ENCODE measurements at places on chromosomes 13 and 19.

DNA sequence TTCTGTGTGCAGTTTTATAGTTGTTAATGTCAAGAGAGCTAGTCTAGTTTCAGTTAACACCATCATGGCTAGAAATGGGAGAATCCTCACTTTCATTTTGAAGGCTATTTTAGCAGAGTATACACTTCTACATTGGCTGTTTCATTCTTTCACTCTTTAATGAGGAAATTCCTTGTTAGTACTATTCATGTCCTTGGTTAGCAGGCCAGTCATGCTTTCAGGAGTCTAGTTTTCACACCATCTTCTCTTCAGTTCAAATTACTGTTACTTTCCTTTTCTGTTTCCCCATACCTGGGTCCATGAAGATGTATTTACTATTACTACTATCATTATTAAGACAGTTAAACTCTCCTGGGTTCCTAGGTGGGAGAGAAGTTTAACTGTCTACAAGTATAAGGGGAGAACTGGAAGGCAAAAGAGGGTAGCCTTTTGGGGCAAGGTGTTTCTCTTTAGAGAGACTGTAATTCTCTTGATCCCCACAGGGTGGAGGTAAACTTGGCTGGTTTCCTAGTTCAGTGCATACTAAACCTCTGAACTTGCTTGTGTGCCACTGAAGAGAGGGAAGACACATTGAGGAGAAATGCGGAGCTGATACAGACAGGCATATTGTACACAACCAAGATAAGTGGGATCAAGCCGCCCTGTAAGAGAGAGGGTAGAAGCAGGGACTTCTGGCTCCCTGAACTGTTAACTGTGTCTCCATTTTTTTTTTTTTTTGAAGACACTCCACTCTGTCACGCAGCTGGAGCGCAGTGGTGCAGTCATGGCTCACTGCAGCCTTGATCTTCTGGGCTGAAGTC, 41.3 kb upstream of the IGFL4 start:
- peak; percentile 50 for DNase-seq

- DNase-seq, result peak; percentile 35
These were observed 247.3 kb upstream of the SOX21 start for GRCh38 chr13:94959626-94960025.

GRCh38 chr13:28246891-28247290, 108.5 kb downstream of the PAN3 start:
- DNase-seq, result no peak

DNA sequence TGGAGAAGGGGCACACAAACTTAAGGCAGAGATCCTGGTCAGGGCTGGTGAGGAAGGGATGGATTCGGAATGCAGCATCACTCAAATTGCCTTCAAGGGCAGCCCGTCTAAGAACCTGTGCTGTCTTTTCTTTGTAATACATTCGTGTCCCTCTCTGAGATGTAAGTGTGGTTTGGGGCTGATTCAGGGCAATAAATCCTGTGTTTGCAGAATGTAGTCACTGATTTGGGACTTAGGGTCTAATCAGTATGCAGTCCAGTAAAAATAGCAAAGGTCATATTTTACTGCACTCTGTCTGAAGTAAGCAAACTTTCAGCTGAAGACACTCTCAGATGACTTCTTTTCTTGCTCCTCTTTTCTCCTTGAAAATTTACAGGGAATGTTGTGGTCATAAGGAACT, 93.8 kb upstream of the C1QTNF9B start:
- DNase-seq, result peak; percentile 18

GRCh38 chr13:74015137-74015536, 119.1 kb downstream of the KLF12 start:
- DNase-seq, result no peak

GRCh38 chr13:99981735-99982035, at the start of gene ZIC2:
ZIC2 (plus strand) TSS chr13:99981784; CDS start chr13:99982065, 281 bp downstream.
- DNase-seq, result no peak

DNA sequence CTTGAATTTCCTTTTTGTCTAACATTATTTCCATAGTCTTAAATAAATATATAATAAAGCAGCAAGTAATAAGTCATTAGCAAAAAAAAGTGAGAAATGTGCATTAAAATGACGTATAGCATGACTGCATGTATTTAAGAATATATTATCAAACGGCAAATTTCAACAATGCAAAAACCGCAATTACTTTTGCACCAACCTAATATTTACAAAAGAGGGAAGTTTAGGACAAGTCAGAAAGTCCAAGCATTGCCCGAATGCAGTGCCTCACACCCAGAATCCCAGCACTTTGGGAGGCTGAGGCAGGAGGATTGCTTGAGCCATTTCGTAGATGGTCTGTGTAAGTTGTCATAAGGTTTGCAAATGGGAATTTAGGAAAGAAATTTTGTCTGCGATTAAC, 10.2 kb upstream of the NAXD start:
- DNase-seq, result no peak

GRCh38 chr19:51479531-51480331, 1.4 kb downstream of the CEACAM18 start:
- no peak for DNase-seq

GRCh38 chr13:85995788-85996418, 196.7 kb upstream of the SLITRK6 start:
- no peak for DNase-seq

DNA sequence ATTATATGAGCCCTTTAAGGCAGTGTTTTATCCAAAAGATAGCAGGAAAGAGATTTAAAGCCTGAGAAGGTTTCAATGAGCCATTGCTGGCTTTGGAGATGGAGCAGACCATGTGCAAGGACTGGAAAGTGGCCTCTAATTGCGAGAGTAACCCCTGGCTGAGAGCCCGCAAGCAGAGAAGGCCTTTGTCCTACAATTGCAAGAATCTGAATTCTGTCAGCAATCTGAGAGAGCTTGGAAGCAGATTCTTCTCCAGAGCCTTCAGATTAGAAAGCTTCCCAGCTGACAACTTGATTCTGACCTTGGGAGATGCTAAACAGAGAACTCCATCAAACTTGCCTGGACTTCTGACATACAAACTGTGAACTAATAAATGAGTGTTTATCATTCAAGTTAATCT, 528.7 kb upstream of the KLF12 start:
- DNase-seq, result no peak

DNA sequence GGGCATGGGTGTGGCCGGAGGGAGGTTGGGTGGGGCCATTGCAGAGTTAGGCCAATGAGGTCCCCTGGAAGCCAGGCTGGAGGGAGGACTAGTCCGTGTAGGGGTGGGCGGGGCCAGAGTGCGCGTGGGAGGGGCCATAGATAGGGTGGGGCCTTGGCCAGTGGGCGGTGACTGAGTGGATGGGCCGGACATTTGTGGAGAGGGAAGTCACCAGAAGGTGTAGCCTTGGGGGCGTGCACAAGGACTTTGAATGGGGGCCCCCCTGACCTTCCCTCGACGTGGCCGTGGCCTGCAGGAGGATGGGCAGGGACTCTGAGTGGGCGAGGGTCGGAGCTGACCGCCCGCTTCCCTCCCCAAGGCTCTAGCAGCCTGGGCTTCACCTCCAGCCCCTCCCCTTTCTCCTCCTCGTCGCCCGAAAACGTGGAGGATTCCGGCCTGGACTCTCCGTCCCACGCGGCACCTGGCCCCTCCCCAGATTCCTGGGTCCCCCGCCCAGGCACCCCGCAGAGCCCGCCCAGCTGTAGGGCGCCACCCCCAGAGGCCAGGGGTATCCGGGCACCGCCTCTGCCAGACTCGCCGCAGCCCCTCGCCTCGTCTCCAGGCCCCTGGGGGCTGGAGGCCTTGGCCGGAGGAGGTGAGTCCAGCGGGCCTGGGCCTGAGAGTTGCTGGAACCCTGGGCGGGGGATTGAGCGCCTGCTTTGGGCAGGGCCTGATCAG, 16.5 kb upstream of the B3GNT3 start:
- DNase-seq, result no peak

Measured in globus pallidus (tissue), 1 donor.